ENCODE measurements at places on chromosomes 12 and 14.
A peak's percentile ranks its signal among the peaks of the same experiment; 100 is the strongest.

- no peak for DNase-seq
Measured at GRCh38 chr12:116187151-116187511, 90.4 kb downstream of the MED13L start.

DNA sequence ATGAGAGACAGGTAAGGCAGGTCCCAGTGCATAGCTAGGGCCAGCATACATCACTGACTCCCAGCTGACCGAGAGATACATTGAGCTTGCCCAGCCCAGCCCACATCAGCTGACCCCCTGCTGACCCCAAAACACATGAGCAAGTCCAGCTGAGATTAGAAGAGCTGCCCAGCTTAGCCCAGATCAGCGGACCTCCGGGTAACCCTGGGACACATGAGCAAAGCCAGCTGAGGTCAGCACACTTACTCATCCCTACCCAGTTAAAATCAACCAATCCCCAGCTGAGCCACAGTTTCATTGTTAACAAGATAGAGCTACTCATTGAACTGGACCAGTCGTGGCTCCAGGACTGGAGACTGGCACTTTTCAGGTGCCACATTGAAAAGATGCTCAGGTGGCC is 21.8 kb upstream of the FBXO34 start:
- DNase-seq = no peak

DNA sequence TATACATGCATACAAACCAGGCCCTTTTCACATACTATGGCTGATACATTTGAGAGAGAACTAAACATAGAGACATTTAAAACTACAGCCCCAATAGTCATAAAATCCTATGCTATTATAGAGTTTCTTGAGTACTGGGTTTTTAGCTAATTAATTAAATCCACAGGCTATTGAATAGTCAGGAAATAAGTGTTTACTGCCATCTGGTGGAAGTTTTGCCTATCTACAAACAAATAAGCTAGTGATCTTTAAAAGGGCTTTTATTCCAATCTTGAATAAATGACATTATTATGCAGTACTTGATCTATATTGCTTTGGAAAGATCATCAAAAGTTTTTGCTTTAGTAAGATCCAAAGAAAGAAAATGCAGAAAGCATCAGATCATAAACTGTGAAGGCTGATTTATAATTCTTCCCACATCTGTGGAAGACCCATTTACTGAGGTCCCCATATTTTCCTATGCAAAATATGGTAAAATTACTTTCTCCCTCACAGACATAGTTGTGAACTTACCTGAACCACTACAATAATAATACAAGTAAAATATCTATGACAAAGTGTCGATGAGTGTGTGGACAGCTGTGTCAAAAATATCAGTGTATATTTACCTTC is 131.3 kb downstream of the ITPR2 start:
- peak; percentile 11 for DNase-seq

GRCh38 chr14:95039259-95039992 is 117.9 kb downstream of the DICER1 start:
- DNase-seq = no peak

DNA sequence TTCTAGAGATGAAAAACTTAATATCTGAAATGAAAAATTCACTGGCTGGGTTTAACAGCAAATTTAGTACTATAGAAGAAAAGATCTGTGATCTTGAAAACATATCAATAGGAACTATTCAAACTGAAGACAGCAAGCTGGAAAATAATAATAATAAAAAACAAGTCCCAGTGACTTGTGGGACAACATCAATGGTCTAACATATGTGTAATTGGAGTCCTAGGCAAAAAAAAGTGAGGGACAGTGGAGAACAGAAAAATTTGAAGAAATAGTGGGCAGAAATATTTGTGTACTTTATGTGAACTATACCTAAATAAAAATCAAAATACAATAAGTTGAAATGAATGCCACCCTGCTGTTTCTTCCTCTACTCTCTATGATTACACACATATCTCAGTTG is 2.4 kb upstream of the SERPINA9 start:
- no peak for DNase-seq

DNA sequence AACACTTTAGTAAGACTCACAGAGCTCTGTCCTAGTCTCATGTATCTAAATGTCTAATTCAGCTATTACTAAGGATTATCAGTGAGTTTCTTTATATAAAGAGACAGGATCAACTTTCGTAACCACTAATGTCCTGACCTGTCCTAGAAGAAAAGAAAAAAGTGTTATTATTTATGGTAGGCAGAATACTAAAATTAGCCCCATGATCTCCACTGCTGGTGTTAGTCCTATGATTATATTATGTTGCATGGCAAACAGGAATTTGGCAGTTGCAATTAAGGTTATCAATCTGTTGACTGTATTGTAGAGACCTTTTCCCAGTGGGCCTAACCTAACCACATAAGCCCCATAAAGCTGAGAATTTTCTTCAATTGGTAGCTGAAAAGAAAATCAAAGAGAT is 132.9 kb upstream of the DIO2 start:
- no peak for DNase-seq

- DNase-seq = no peak
Measured at GRCh38 chr14:100399052-100399849, 76.1 kb downstream of the SLC25A47 start.

DNA sequence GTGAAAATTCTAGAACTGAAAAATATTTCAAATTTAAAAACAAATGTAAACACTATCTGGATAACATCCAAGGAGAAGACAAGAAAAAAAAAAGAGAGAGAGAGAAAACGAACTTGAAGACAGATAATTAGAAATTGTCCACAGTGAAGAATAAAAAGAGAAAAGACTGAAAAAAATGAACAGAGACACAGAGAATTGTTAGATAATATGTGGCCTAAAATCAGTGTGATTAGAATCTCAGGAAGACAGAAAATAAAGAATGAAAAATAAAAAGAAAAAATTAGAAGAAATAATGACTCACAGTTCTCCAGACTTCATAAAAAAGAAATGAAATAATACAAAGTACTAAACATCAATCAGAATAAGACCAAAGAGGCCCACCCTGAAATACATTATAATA is 1209.3 kb downstream of the FSCB start:
- DNase-seq = no peak

All from NCI-H1417 treated with DMSO at 0.1 percent for 48 hours (cell line).